ENCODE measurements at places on chromosomes 16 and 17. TPM values are rescaled to one million over a fixed set of nuclear protein-coding genes. Genes with fewer than 3 reads are reported as not detected.

The KRT17 gene
- not detected for total RNA-seq

The SLC16A13 gene
- total RNA-seq, result 1.3 TPM

GRCh38 chr16:4385066-4385788 lies 13.6 kb downstream of the VASN start:
- DNase-seq, result no peak

GRCh38 chr16:9965079-9965478 lies 217.1 kb downstream of the GRIN2A start:
- no peak for DNase-seq

GRCh38 chr17:79927136-79927661 lies 88.0 kb upstream of the CBX4 start:
- no peak for DNase-seq

GRCh38 chr16:85462714-85463611 lies 150.2 kb upstream of the GSE1 start:
- no peak for DNase-seq

- DNase-seq, result no peak
Observed at GRCh38 chr16:27165576-27165975, 37.8 kb upstream of the KDM8 start.

GRCh38 chr16:53159781-53160436 lies 105.1 kb downstream of the CHD9 start:
- DNase-seq, result peak; percentile 84

All from Karpas-422 (cell line).